ENCODE measurements at places on chromosomes 7 and 10.

DNA sequence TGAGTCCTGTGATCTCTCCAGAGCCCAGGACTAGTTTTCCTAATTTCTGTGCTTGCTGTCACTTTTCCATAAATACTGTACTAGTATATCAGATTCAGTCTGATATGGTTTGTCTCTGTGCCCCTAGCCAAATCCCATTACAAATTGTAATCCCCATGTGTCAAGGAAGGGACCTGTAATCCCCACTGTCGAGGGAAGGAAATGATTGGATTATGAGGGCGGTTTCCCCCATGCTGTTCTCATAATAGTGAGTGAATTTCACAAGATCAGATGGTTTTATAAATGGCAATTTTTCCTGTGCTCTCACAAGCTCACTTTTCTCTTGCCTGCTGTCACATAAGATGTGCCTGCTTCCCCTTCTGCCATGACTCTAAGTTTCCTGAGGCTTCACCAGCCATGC, 54.8 kb upstream of the IFRD1 start:
- DNase-seq: no peak

DNA sequence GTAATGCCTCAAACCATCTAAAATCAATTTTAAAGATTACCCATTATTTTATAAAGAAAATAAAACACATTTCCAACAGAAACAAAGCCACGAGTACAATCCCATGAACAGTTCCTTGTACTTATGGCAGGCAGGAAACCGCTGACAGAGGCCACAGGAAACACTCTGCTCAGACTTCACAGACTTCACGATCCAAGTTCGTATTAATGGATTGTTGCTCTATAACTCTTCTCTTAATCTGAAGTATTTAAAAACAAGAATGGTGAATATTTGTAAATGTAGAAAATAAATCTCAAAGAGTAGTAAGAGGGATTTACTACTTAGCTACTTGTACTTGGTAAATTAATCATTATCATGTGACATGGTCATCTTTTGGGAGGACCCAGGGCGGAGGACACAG, 78.3 kb downstream of the SNX10 start:
- DNase-seq: no peak

GRCh38 chr7:133696056-133696455, 431.1 kb upstream of the LRGUK start:
- DNase-seq: peak; percentile 17

DNA sequence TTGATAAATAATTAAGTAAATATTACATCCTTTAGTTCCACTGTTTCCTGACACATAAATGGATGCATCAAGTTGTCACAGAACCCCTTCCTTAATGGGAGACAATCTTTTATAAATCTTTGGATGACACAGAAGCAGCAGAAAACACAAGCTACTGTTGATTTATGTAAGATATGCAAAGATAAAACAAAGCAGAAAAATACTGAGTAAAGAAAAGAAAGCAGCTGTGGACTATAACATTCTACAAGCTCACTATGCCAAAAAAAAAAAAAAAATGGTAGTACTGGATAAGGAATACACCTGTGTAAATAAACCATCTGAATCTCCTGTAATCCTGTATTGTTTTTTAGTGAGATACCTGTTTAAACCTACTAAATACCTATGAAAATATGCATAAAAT, 92.0 kb upstream of the FAM180A start:
- DNase-seq: no peak

DNA sequence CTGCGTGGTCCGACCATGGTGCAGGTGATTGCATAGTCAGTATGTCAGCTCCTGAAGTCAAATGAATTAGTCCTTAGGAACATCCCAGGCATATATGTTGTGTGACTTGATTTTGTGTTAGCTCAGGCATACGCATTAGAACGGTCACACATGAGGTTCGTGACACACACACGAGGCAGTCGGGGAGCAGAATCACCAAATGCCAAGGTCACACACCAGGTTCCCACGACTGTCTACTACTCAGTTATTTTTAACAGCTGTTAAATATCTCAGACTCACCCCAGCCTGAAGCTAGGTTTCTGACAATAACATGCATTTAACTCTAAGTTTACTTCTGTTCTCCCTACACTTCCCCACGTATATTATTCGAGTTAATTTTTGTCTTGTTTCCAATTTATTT, 54.8 kb downstream of the DYNC2I1 start:
- no peak for DNase-seq

DNA sequence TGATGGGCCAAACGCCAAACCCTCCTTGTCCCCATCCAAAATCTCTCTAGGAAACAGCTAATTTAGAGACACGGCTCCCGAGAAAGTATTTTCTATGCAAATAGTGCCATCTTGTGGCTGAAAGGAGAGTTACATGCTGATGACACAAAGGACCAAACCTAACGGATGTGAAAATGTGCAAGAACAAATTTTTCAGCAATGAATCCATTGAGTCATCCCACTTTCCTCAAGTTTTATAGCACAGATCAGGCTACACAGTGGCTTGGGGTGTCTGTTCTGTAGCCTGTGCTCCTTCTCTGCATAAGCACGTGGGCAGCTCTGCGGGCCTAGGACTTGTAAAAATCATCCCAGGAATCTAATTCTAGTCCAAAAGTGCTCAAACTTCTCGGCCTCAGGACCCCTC, 154.8 kb upstream of the PRR15 start:
- DNase-seq: peak; percentile 64

DNA sequence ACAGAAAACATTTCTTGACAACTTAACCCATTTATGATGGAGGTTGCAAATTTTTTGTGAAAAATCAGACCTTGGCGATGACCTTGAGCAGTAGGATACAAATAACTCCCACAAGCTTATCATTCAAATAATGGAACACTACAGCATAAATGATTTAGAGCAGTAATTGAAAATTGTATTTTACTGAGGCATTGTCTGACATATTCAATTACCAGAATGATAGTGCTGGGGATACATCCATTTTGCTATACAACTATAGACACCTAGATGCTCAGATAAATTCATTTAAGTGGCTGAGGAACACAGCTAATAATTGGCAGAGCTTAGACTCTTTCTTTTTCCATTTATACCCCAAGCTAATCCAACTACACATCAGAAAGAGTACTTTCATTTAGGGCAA, 18.9 kb downstream of the TWIST1 start:
- no peak for DNase-seq

- peak; percentile 50 for DNase-seq
Measured at GRCh38 chr10:7956508-7956907, 98.0 kb upstream of the GATA3 start.

DNA sequence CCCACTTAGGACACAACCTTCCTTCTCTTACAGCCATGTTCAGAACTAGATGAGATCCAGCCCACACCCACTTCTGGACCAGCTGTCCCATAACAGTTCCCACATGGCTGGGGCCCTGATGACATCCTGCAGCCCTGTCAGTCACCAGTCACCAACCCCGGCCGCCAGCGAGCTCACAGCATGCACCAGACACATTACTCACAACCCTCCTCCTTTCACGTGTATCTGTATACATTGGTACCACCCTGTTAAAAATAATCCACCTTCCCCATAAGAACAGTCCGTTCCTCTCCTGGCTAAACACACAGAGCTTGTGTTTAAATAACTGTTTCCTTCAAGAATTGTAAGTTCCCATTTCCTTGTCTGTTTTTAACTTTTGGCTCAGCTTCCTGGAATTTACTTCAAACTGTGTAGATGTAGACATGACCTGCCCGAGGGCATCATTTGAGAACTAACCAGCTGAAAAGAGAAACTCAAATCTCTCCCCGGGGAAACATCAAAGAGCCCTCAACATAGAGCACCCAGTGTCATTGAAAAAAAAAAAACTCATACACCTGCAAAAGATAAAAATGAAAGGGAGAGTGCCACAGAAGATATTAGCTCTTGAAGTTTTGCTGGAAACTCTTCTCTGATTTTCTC, 26.0 kb upstream of the PRLHR start:
- peak; percentile 36 for DNase-seq
